RWPE2 (cell line): ENCODE measurements at places on chromosomes 16 and 17.

DNA sequence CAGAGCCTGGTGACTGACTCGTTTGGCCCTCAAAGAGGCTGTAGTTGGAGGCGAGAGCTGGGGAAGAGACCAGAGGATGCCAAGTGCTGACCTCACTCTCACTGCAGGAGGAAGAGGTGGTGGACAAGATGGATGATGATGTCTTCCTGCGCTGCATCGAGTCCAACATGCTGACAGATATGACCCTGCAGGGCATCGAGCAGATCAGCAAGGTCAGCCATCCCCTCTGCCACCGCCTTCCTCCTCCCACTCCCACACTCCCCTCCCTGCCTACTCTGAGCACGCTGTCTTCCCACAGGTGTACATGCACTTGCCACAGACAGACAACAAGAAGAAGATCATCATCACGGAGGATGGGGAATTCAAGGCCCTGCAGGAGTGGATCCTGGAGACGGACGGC lies 26.9 kb downstream of the POLR2A start:
- no peak overlapping the region for H3K27ac ChIP-seq
- no peaks in the 10 kb centered on the region for H3K4me1 ChIP-seq
- H3K4me3 ChIP-seq, result no peak overlapping the region
- no peaks in the 10 kb centered on the region for H3K27me3 ChIP-seq
- DNase-seq, result no peak

- H3K4me1 ChIP-seq, result no peaks in the 10 kb centered on the region
- DNase-seq, result no peak
- H3K4me3 ChIP-seq, result no peak overlapping the region
These were observed 86.4 kb downstream of the HAPSTR1 start for GRCh38 chr16:9177861-9178260.

DNA sequence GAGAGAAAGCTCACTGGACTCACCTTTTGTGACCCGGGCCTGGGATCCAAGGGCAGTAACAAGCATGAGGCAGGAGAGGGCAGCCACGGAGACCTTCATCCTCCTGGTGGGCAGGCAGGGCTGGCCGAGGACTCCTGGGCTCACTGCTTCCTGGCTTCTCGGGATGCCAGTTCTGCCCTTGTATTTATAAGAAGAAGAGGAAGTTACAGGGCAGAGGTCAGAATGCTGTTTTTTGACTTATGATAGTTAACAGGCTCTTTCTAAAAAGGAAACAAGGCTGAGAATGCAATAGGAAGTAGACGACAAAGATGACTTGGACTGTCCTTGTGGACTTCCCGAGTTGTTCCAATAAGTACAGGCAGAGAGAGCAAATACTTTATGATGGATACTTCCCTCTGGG lies at the start of gene CCL23:
TSS of gene CCL23 (minus strand) at position 174 of the 400 bp plus-strand sequence. CDS start at position 99, 75 bp downstream.
- no peaks in the 10 kb centered on the region for H3K36me3 ChIP-seq
- peaks cover 32% of the 10 kb centered on the region for H3K27me3 ChIP-seq
- no peak within 1 kb of the TSS for H3K27ac ChIP-seq
- H3K4me1 ChIP-seq, result no peaks in the 10 kb centered on the region
- no peak for DNase-seq

GRCh38 chr17:37662353-37662752 lies 19.1 kb upstream of the DDX52 start:
- no peak for DNase-seq
- no peaks in the 10 kb centered on the region for H3K36me3 ChIP-seq
- H3K27ac ChIP-seq, result no peak overlapping the region

DNA sequence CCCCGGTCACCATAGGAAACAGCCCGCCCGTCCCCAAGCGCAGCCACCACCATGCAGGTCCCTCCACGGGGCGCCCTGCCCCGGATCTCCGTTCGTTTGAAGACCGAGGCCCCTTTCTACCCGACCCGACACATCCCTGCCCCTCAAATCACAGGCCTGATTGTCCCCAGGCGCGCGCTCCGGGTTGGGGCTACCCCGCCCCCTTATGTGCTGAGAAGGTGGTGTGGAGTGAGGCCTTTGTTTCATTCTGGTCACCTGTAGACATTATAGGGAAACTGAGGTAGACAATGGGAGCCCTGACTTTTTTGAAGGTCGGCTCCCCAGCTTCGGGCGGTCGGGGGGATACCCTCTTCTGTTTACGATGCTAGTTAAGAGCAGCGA lies 763 bp upstream of the ACTG1 start:
- H3K27me3 ChIP-seq, result no peaks in the 10 kb centered on the region
- H3K27ac ChIP-seq, result peak overlapping the region; percentile 97
- H3K4me1 ChIP-seq, result peaks cover 5% of the 10 kb centered on the region
